H1 (cell line): ENCODE measurements at places on chromosomes 6 and 20.

DNA sequence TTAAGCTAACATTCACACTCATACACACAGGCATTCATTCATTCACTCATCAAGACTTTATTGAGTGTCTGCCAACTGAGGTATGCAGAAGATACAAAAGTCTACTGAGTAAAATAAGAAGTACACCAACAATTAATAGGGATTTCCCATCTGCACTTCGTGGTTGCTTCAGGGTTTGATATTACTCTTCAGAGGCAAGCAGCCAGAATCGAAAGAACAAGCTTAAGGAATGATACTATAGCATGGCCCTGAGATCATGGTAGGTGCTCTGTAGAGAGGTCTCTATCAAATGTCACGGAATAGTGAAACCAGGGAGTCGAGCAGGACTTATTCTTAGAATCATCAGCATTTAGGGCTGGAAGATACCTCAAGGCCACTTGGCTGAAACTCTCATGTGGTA, 135.4 kb downstream of the NRN1 start:
- no peak for DNase-seq

- no peak for DNase-seq
Measured at GRCh38 chr20:39879296-39879695, 809.7 kb downstream of the MAFB start.

DNA sequence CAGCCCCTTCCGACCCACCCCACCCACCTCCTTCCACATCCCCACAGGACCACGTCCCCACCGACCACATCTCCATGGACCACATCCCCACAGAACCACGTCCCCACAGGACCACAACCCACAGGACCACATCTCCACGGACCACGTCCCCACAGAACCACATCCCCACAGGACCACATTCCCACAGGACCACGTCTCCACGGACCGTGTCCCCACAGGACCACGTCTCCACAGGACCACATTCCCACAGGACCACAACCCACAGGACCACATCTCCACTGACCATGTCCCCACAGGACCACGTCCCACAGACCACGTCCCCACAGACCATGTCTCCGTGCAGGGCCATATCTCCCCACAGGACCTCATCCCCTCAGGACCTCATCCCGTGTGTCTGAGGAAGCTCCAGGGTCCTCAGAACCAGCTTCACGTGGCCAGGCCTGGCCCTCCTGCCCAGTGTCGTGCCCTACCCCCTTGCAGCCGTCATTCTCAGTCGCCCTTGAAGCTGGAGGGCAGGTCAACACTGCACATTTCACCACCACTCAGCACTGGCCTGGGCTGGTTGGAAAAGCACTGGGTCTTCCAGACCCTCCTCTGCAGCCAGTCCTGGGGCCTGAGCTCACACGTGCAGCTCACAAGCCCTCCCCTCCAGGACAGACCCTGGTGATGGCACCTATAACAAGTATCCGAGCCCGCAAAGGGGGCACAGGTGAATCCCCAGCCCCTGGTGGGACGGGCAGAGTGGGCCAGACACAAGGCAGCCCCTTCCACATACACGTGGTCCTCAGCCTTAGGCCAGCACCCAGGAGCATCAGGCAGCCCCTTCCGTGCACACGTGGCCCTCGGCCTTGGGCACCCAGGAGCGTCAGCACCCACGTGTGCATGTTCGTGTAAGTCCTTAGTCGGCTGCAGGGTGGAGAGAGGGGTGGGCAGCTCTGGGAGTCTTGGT, 3.9 kb downstream of the CHRNA4 start:
- no peak for DNase-seq

DNA sequence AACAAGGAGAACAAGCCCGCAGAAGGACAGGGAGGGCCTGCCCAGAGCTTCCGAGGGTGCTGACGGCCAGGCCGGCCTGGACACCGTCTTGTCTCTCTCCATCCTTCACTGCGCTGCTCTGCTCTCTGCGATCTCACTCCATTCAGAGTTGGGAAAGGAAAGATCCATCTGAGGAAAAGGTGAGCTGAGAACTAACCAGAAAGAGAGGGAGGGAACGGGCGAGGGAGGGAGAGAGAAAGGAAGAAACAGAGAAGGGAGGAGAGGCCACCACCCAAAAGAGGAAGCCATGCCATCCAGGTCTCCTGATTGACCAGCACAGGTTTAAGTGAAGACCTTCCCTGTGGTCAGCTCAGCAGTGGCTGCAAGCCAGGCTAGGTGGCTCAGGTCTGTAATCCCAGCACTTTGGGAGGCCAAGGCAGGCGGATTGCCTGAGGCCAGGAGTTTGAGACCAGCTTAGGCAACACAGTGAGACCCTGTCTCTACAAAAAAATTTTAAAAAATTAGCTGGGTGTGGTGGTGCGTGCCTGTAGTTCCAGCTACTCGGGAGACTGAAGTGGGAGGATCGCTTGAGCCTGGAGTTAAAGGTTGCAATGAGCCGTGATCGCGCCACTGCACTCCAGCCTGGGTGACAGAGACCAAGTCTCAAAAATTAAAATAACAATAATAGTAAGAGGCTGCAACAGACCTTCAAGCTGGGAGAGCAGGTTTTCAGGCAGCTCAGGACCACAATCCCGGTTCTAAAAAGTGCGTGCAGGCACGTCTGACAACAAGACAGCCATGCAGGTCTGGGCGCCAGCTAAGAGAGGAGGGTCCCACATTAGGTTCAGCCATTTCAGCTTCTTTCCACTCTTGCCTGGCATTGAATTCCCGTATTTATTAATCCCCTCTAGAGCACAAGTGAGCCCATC, 34.2 kb upstream of the DLGAP4 start:
- no peak for DNase-seq

- no peak for DNase-seq
Measured at GRCh38 chr6:93424303-93425064, 5.1 kb upstream of the EPHA7 start.

GRCh38 chr20:1034415-1034789, 32.3 kb upstream of the RSPO4 start:
- DNase-seq = no peak

- no peak for DNase-seq
Measured at GRCh38 chr6:168938546-168938945, 315.1 kb downstream of the THBS2 start.

GRCh38 chr6:16684195-16684689, 77.0 kb downstream of the ATXN1 start:
- no peak for DNase-seq

DNA sequence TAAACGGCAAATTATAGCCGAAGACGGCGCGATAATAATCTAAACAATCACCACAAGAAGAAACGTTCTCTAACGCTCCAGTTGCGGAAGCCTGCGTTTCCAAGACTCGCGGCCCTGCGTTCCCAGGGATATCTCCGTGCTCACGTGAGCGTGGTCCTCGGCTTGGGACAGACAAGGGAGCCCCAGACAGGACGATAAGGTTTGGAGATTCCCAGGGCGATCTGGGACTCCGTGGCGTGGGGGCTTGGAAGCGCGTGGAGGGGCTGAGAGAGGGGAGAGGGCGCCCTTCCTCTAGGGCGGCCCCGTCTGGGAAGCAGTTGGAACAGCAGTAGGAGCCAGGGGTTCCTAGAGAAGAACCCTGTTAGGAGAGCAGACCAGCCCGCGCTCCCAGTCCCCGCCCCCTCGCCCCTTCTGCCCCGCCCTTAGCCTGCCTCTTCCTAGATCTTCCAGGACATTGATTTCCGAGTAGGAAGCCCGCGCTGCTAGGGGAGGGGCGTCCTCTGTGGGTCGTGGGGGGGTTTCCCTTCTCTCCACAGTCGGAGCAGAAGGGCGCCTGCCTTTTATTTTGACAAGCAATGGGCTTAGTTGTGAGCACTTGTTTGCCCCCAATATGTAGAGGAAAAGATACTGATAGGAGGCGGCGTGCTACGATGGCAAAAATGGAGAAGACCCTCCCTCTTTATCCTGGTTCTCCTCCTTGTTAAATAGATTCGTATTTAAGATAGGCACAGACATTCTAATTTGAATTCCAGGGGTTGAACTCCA, 10.6 kb downstream of the NRN1 start:
- no peak for DNase-seq

DNA sequence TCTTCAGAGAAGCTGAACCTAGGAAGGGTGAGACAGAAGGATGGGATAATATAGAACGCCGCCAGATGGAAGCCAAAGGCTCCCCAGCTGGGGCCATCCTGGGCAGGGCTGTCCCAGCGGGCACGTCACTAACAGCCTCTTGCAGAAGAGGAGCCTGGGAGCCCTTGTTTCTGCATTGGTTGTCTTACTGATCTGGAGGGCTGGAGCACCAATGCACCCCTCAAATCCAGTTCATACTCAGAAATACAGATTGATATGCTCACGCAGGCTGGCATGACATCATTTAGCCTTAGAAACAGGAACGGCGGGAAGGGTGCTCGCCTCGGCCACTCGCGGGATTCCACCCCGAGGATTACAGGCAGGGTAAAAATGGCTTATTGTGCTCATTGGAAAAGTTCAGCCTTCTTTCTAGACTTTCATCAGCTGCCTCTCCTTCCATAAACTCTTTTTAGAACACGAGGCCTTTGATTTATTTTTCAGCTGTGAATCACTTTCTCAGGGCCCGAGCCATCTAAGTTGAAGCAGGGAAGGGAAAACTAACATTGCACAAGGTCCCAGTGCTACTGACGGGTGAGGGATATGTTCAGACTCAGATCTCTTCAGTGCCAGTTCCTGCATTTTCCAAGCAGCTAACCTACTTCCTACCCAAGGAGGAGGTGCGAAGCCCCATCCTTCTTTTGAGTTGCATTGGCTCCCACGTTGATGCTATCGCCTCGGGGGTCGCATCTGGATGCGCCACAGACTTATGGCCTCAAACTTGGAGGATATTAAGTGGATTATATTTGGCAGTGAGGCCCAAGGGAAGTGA, 82.3 kb downstream of the GMPR start:
- DNase-seq = no peak

- no peak for DNase-seq
Measured at GRCh38 chr6:93555292-93555691, 135.9 kb upstream of the EPHA7 start.

DNA sequence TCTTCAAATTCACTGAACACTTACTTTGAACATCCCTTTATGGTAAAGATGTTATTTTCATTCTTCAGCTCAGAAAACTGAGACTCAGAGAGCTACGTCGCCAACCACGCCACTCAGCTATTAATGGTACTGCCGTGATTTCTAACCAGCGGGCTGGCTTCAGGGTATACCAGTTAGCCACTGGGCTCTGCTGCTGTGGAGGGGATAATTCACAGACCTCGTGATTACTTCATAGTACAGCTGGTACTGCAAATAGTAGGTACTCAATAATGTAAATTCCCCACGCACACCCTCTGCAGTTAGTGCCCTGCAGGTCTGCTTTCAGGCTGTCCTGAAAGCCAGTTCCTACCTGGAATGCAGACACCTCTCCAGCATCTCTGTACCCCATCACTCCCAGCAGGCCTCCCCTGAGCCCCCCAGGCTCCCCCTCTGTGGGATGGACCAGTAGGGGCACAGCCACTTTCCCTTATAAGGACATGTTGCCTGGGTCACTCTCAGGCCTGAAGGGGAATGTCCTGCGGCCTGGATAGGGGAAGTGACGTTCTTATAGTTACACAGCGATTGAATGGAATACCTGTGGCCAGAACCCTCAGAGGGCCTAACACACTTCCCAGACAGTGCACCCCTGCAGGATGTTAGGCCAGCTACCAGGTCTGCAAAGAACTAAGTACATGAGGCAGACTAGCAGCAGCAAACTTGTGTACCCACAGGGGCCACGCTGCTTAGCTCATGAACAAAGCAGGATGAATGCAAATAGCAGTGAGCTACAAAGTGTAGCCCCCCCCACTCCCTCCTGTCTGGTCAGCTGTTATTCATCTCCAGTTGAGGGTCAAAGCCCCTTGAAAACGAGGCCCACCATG, 1.3 kb upstream of the OCSTAMP start:
- DNase-seq = no peak

- DNase-seq = no peak
Measured at GRCh38 chr6:34095136-34095505, 50.8 kb downstream of the GRM4 start.

DNA sequence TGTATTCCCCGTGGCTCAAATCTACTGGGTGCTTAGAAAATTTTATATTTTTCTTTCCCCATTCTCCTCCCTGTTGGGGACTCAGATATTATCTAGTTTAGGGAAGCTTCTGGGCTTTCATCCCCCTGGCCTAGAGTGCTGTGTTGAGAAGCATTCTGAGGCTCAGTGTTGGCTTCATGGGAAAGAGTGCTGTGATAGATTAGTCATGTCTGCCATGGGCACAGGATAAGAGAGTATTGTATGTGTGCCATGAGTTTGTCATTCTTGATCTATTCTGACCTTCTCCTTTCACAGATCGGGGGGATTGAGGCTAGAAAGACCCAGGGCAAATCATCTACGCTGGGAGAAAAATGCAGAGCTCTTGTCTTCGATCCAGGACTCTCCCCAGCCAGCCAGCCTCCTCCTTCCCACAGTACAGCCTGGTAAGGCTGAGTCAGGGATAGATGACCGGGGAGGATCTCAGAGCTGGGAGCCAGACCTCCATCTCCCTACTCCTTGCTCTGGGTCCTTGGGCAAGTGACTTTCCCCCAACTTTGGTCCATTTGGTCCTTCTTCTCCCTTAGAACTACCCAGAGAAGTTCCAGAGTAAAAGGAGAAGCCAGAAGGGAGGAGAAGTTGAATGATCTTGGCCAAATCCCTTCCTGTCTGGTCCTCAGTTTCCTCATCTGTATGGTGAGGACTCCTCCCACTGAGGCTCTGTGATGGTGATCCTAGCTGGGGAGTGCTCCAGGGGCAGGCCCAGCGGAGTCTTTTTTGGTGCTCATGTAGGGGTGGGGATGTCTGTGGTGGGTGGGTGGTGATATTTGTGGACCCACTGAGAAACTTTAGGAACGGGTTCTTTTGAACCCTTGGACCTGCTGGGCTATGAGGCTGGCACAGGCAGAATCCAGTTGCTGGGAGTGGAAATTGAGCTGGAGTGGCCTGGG, 5.0 kb downstream of the SRC start:
- DNase-seq = no peak

DNA sequence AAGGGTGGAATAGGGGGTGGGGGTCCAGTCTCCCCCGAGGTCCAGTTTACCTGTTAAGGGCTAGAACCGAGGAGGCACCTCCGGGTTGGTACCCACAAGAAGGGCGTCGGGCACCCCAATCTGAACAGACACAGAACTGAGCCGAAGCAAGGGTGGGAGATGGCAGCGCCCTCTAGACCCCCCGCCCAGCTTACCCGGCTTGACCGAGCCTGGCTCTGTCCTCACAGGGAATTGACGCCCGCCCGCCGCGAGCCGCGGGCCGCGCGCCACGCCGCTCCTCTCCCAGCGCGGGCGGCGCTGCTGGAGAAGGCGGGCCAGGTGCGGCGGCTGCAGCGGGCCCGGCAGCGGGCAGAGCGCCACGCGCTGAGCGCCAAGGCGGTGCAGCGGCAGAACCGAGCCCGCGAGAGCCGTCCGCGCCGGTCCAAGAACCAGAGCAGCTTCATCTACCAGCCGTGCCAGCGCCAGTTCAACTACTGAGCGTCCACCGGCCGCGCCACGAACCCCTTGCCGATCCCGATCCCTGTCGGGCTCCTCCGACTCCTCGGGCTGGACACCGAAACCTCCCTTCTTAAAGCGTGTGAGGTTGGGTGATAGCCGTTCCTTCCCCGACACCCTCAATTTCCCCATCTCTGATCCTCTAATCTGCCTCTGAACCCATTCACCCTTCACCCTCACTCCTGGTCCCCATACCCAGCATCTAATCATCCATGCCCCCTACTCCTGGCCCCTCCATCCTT, 5.9 kb downstream of the TP53INP2 start:
- no peak for DNase-seq

GRCh38 chr6:73451223-73452106, 632 bp downstream of the CGAS start:
- DNase-seq = peak; percentile 39
